ENCODE measurements at places on chromosomes 7 and 10.

GRCh38 chr10:65126288-65126687 lies 1605.1 kb downstream of the REEP3 start:
- DNase-seq = no peak

DNA sequence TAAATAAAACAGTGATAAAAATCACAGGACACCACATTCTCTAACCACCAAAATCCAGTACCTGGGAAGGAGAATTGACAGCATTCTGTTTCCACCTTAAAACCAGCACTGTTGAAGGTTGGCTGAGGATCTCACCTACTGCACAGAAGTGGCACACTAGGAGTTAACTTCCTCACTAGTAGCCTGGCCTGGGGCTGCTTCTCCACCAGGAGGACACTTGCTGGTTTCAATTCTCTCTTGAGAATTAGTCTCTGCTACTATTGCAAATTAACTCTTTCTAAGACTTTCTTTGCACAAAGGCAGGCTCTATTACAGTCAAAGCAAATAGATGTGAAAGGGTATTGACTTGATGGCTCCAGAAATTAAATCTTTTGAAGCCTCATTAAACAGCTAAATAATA lies 2.3 kb upstream of the CTTNBP2 start:
- no peak for DNase-seq

GRCh38 chr7:132291481-132291880 lies 284.8 kb downstream of the PLXNA4 start:
- no peak for DNase-seq

- no peak for DNase-seq
Measured at GRCh38 chr10:117366741-117367140, 8.5 kb downstream of the PDZD8 start.

DNA sequence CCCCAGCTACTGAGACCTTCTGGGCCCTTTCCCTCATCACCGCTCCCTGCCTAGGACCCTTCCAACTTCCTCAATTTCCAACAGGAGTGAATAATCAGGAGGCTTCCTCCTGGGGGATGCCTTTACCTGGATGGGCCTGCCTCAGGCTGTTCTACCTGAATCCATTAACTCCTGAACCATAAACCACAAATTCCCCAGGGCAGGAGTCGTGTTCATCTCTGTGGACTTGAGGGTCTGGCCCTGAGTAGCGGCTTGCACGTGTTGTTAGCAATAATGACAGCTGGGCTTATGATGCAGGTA lies 105.1 kb upstream of the GPR26 start:
- DNase-seq = no peak

GRCh38 chr10:59891349-59891748 lies 15.0 kb downstream of the CCDC6 start:
- DNase-seq = no peak

DNA sequence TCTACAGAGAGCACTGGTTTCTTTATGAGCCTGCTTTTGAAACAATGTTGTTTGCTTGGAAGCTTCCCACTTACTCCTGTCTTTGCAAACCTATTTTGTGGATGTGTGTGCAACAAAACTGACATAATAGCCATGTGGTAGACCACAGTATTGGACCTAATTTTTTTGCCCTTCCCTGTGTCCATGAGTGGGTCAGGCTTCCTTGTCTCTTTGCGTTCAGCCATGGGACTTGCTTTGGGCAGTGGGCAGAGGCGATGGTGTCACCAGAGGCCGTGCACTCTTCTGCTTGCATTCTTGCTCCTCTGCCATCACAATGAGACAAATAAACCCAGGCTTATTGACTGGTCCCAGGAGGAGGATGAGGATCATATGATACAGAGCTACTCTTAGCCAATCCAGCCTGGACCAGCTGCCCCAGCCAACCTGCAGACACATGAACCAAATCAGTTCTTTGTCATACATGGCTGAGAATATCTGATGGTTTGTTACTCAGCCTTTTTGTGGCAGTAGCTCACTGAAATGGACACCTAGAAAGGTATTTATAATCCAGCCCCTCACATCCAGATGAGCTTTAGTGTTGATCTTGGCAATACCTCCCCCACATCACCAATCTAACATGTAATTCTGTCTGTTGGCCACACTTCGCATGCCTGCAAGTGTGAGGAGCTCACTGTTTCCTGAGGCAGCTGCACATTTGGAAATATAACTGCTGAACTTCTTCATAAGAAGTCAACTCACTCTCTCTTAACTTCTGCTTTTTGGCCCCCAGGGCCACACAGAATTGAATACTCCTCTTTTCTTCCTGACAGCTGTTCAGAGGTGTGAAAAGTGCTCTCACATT lies 427.8 kb upstream of the ZMIZ1 start:
- DNase-seq = no peak

DNA sequence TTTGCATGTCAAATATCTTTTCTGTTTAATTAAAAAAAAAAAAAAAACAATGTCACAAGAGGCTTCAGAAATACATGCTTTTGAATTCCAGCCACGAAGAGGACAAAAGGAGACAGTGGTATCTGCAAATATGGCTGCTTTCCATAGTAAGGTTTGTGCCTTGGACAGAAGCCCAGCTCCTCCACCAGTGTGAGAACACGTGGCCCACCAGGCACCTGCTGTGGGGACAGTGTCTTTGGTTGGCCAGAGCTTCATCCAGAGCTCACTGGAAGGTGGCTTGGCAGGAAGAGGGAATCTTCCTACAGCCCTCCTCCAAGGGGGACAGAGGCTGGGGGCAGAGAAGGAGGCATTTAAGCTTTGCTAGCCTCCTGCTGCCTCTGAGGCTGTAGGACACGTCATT lies 144.6 kb downstream of the GLCCI1 start:
- no peak for DNase-seq

- DNase-seq = no peak
Measured at GRCh38 chr10:4635883-4636282, 190.1 kb upstream of the AKR1E2 start.

GRCh38 chr10:128096486-128097199 lies 29.6 kb downstream of the MKI67 start:
- DNase-seq = no peak

DNA sequence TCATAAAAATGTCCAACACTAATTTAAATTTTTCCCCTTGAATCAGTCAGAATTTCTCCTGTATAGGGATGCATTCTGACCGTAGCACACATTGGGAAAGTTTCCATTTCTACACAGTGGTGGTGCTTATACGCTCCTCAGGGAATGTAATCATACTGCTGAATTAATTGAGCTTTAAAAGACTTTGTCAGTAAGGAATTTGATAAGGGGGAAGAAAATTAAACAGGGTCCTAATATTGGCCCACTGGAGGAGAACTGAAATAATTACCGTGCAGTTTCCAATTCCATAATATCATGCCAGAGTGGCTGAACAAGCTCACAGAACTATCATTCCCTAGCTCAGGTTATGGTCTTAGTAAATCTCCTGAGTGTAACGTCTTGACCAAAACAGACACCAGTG lies 1041.9 kb downstream of the NRG3 start:
- DNase-seq = no peak

DNA sequence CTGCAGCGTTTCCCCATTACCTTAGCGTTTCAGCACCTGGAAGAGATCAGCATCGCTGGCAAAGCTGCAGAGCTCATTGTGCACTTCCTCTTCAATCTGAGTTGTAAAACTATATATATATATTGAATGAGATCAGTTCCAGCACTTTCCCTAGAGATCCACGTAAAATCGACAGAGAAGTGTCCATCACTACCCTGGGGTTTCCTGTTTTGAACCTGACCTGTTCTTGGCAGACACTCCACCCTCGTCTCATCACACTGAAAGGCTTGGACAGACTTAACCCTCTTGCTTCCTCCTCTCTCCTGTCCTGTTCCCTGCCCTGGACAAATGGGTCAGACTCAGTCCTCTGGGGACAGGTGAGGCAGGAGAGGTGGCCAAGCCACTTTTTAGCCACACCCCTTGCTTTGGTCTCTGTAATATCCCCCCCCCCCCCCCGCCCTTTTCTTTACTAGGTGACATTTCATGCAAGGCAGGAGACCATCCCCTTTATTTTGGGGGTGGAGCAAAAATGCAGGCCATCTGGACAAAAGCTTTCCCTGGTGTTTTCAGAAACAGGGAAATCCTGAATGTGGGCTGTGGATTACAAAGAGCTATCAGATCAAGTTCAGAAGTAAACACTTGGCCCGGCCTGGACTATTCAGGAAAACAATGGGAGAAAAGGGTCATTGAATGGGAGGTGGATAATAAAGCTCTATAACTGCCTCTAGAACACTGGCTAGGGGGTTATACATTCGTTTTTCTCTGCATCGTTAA lies 83.7 kb upstream of the KDM7A start:
- DNase-seq = no peak

GRCh38 chr10:30534465-30535144 lies 94.9 kb downstream of the LYZL2 start:
- peak; percentile 81 for DNase-seq

DNA sequence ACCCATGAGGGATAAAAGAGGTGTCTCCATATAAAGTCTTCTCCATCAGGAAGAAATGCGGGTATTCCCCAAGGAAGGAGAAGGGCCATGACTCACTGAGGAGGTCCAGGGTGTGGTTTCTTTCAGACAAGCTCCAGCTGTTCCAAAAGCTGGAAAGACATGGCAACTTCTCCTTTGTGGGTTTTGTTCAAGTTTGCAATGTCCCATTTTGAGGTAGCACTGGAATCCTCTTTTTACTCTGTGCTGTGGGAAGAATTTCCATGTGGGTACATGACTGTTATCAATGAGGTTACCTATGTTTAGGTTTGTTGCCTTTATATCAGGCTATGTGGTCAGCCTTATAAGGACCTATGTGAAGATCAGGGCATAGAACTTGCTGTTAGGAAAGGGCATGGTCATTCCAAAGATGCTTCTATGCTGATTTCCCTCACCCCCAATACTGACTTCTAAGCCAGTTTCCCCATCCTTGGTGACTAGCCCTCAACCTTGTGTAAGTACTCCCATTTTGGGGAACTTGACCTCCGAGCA lies 697.5 kb downstream of the INHBA start:
- DNase-seq = peak; percentile 79

DNA sequence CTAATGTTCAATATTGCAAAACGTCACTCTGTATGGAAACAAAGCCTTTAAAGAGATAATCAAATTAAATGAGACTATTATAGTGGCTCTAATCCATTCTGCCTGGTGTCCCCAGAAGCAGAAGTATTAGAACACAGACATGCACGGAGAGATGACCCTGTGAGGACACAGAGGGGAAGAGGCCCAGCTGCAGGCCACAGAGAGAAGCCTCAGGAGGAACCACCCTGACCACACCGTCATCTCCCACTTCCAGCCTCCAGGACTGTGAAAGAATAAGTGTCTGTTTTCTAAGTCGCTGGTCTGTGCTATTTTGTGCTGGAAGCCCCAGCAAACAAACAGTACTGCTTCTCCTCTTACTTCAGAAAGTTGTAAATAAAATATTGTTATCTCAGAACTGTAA lies 283.5 kb upstream of the ADARB2 start:
- DNase-seq = no peak

Data from foreskin fibroblast (primary cell).